Hippocampal formation (tissue), 2 donors: ENCODE measurements at places on chromosomes 12 and 14.

DNA sequence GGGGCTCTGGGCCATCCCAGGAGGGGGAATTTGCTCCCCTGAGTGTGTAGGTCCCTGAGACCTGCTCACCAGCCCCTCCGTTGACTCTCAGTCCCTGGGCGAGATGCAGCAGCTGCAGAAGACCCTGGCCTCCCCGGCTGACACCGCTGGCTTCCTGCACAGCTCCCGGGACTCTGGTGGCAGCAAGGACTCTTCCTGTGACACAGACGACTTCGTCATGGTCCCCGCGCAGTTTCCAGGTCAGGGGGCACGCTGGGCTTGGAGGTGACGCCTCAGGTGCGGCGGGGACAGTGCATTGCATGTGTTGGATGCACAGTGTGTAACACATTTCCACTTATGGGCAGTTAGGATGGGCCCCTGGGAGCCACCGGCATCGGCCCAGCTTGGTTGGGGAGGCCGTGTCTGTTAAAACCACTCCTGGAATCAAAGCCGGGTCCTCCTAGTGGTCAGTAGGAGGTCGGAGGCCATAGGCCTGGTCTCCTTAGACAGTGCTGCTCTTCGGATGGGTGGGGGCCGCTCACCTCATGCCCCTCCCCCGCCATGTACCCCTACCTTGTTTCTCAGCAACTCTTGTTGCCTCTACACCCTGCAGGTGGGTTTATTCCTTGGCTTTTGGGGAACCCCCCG, 17.1 kb upstream of the PUS1 start:
- DNase-seq: no peak

DNA sequence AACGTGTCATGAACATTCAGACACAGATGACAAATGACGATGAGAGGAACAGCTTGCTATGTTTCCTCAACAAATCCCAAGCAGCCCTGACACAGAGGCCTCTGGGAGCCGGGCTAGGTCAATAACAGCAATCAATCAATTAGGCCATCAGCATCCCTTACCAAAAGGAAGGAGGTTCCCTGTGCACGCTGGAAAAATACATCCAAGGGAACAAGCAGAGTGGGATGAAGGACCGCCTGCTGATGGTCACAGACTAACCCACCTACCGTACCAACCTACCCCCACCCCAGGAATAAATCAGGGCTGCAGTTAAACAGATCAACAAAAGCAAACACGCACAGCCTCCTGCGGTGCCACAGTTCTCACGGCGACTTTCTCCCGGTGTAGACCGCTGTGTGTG, 265.1 kb upstream of the SFSWAP start:
- no peak for DNase-seq

GRCh38 chr12:59030415-59030814, 110.1 kb upstream of the LRIG3 start:
- no peak for DNase-seq

DNA sequence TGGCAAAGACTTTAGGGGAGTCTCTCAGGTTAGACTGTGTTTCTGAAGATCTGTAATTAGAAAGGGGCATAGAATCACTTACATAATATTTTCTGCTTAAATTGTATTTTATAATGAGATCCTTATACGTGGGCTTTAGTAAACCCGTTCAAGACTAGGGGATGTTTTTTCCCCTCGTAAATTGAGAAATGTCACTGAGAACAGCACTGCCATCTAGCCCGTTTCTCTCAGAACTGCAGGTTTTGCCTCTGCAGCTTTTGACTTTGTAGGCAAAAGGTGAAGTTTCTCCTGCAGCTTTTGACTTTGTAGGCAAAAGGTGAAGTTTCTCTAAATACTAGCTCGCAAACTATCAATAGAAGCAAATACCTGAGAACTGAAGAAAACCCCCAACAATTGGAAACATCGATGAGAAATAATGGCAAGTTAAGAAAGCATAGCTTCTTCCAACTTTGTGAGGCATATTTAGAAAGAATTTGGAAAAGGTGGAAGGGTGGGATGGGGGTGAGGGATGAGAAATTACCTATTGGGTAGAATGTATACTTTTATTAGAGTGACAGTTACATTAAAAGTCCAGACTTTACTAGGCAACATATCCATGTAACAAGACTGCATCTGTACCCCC, 9.9 kb upstream of the ASPG start:
- DNase-seq: no peak

- peak; percentile 30 for DNase-seq
These were observed 1183.7 kb upstream of the TMEM132C start for GRCh38 chr12:127083008-127083949.

- no peak for DNase-seq
These were observed 6.5 kb upstream of the LGMN start for GRCh38 chr14:92754966-92755365.

- no peak for DNase-seq
These were observed 64.9 kb upstream of the KCNA5 start for GRCh38 chr12:4978737-4979136.

DNA sequence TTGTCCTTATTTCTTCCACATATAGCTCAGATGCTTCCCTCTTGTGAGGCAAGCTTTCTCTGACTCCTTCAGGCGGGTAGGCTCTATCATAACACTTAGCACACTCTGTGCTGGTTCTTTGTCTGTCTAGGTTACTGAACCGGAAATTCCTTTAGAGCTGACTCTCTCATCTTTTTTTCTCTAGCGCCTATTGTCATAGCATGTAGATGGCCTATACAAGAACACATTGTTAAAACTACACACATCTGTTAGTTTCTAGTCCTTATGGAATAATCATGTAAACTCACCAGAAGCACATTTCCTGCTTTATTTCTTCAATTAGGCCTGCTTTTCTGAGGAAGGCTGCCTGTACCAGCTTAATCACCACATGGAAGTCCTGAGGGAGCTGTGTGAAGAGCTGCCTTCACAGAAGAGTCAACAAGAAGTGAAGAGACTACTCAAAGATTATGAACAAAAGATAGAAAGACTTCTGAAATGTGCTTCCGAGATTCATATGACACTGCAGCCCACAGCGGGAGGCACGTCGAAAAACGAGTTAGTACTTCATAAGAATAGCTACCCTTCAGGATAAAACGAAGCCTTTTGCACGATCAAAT, 143.9 kb downstream of the SYNE2 start:
- no peak for DNase-seq

DNA sequence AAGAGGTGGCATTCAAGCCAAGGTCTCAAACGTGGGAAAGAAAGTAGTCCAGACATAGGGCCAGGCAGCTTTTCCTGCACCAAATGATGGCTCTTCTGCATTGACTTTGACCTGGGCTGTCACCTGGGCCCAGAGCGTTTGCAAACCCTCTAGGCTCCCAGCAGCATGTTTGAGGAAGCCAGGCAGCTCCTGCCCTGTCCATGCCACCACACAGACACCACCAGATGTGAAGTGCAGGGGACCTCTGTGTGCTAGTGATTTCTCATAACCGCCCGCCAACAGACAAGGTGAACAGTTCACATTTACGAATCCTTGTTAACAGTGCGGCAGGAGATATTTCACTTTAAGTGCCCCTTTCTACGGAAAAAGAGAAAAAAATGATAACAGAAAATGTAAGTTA, 49.8 kb upstream of the FAM222A start:
- no peak for DNase-seq

DNA sequence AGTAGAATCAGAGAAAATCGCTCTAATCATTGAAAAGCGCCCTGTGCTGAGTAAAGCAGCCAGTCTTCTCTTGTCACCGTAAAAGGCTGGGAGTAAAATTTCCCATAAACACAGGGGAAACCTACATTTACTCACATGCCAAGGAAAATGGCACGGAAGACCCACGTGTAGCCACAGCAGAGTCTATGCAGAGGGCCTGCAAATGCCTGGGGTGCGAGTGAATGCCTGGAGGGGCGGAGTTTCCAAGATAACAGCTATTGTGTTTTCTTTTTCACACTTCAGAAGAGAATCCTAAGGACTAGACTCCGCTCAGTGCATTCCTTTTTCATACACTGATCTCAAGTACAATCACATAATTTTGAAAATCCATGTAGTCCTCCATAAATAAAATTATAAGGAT, 159.9 kb upstream of the FOXN3 start:
- DNase-seq: no peak

DNA sequence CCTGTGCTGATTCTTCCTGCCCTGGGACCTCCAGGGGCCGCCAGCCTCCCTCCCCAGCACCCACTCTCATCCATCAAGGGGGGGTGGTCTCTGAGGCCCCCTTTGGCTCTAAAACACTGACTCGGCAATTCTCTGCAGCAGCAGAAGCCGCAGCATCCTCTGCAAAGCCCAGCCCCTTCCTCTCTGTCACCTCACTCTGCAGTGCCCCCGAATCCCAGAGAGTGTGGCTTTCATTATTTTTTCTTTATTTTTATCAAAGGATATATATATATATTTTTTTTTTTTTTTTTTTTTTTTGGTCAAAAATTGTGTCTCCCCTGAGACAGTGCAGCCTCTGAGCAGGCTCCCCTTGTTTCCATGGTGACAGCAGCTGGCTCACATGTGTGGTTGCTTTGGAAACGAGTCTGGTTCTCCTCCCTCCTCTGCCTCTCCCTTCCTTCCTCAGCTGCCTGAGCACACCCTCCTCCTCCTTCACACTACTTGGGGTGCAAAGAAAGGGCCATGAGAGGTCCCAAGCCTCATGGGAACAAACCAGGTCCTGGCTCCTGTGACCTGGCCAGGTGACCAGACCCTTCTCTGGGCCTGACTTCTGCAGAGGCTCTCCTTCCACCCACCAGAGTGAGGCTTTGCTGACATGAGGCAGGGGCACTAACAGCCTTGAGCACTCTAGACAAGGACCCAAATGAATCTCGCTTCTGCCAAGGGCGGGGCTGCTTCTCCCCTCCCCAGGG, 100.5 kb downstream of the LRRC74A start:
- DNase-seq: no peak

DNA sequence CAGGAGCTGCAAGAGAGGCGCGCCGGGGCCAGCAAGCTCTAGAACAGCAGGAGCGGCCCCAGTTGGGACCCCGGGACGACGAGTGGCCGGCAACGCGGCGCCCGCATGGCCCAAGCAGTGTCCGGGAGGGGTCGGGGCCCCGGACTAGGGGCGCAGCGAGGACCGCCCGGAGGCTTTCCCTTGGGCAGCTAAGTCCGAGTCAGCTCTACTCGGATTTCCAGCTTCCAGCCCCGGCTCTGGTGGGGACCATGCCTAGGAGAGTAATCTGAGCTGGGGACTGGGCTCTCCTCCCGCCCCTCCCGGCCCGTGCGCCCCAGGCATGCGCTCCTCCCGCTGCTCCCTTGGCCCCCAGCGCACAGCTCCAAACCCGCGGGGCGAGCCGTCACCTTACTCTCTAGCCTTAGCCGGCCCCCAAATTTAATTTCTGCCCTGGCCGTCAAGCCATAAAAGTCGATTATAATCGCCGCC, 41.6 kb upstream of the CAPRIN2 start:
- no peak for DNase-seq

- no peak for DNase-seq
These were observed 386 bp downstream of the LIN52 start for GRCh38 chr14:74085047-74085637.
